ENCODE measurements at places on chromosomes 2 and 18.

DNA sequence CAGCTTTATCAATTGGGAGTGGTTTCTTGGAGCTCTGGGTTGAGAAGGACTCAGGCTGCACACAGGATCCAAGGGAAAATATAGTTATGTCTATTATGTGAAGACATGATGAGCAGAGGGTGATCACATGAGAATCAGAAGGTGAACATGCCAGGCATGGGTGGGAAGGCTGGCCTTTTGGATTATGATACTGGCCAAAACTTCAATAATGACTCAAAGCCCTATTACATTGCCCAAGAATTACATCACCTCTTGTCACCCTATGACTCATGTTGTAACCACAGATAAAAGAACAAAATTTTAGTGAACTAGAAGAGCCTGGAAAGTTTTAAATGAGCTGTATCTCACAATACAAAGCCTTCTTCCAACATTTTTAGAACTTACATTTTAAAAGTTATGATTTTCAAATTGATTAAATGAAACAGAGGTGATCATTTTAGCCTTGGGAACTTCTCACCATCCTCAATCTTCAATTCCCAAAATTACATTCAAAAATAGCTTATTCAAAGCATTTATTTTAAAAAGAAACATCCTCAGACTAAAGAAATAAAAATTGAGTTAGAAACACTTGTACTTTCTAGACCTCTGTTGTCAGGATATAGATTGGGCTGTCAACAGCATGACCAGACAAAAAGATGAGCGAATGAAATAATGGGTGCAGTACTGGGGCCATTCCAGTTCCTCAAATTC is 428.3 kb downstream of the MBD2 start:
- no peak for DNase-seq

GRCh38 chr2:12587228-12587627 is 129.5 kb upstream of the TRIB2 start:
- DNase-seq, result no peak

- DNase-seq, result no peak
Measured at GRCh38 chr18:61765097-61765496, 127.7 kb downstream of the RNF152 start.

DNA sequence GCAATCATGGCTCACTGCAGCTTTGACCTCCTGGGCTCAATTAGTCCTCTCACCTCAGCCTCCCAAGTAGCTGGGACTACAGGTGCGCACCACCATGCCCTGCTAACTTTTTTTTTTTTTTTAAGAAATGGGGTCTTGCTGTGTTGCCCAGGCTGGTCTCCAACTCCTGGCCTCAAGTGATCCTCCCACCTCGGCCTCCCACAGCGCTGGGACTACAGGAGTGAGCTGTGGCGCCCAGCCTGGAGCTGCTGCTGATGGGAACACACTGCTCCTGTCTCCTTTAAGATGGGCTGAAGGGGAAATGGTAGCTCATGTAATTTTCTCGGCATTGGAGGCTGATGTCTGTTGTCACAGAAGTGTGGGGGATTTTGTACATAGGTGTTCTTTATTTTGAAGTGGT is 34.9 kb upstream of the ADNP2 start:
- DNase-seq, result no peak

- no peak for DNase-seq
Measured at GRCh38 chr2:25537526-25537925, 135.9 kb downstream of the DTNB start.

- DNase-seq, result no peak
Measured at GRCh38 chr2:211117026-211117425, 560.6 kb downstream of the CPS1 start.

DNA sequence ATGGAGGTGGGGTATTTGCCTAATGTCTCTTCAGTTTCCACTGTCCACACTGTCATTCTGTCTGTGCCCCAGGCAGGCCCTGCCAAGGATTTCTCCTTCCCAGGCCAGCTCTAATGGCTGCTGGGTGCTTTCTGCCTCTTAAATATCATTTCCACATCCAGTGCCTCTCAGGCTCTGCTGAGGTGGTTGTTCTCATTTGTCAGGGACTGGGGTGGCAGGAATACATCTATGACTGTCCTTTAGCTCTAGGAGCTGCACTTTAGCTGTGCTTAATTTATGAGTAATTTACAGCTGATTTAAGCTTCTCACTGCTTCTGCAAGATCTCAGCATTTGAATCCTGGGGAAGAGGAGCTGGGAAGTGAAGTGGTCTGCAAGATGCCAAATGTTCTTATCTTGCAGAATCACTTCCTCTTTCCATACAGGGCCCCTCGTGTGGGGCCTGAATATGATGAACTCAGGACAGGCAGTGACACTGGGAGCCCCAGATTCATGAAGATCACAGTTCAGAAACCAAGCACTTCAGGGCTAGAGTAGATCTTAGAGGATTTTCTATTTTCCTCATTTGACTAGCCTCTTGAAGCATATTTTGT is 150.2 kb downstream of the FSHR start:
- no peak for DNase-seq

DNA sequence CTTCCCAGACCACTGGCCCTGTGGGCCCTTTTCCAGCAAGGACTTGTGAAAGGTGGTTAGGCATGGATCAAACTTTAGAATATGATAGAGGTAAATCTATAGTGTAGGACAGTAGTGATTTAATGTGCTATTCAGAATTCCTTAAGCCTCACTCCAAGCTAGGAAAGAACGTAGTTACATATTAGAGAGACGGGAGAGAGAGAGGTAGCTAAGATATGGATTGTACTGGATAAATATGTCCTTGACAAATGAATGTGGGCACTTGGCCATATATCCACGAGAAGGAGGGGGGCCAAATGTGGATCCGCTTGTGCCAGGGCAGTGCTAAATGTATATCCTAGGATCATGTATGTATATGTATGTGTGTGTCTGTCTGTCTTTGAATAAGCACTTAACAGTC is 6.5 kb downstream of the KCNJ3 start:
- no peak for DNase-seq

DNA sequence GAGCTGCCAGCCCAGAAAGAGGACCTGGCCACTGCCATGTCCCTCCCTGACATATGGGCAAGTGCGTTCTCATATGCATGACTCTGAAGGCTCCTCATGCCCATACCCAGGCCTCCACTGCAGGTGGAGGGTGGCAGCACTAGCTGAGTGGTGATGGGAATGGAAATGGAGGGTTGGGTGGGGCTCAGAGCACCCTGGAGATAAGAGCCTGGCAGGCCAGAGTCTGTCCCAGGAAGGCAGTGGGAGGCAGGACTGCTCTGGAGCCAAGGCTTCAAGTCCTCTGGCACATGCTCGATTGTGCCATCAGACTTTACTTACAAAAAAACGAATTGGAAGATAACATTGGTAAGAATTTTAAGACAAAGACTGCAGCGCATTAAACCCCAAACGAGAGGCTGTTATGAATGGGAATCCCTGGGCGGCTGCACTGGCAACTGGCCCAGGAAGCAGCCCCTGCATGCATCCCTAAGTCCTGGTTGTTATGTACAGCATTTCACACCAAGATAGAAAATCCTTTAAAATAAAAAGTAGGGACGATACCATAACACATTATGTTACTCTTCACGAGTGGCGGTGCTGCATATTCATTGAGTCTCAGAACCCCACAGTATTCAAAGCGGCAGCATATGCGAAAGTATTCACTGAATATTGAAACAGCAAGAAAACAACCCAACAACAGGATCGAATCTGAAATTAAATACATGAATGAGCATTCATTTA is 81.7 kb upstream of the FAM98A start:
- DNase-seq, result no peak

DNA sequence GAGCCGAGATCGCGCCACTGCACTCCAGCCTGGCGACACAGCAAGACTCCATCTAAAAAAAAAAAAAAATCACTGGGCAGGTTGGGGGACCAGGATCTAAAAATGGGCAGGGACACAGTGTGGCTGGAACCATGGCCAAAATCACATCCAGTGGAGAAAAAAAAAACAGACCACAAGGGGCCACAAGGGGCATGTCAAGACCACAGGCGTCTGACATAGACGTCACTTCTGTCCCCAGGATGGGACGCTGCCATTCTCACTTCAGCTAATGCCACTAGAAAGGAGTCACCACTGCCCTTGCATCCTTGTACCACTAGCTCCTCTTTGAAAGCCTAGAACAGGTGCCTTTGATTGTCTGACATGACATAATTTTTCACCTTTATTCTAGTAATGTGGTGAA is 2.5 kb upstream of the POMC start:
- no peak for DNase-seq

GRCh38 chr2:9403924-9404323 is 19.4 kb downstream of the ITGB1BP1 start:
- no peak for DNase-seq

DNA sequence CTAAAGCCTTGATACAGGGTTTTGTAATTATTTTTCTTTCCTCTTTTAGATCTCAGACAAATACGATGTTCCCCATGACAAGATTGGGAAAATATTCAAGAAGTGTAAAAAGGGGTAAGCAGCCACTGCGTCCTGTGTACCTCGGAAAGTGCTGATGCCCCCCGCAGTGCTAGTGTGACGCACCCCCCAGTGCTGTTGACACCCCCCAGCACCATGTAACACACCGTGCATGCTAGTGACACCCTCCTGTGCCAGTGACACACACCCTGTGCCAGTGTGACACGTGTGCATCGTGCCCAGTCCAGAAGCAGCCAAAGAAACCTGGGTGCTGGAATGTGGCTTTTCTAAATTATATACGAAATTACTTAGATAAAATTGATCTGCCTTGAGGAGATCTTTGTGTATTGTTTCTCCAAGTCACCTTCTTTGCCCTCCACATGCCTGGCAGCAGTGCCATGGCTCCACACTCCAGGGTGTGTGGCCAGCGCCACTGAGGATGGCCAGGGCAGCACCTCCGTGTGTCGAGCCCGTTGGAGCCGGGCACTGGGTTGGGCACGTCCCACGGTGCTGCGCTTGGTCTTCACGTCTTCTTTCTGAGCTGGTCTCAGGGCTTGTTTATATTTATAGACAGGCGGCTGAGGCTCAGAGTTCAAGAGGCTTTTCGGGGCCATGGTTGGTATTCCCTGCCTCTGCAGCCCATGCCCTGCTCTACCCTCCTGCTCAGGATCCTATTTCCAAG is 44.3 kb upstream of the KLF11 start:
- DNase-seq, result no peak

- DNase-seq, result no peak
Measured at GRCh38 chr2:161486111-161486510, 70.0 kb downstream of the TBR1 start.

GRCh38 chr2:4895371-4895770 is 796.8 kb upstream of the SOX11 start:
- DNase-seq, result no peak

DNA sequence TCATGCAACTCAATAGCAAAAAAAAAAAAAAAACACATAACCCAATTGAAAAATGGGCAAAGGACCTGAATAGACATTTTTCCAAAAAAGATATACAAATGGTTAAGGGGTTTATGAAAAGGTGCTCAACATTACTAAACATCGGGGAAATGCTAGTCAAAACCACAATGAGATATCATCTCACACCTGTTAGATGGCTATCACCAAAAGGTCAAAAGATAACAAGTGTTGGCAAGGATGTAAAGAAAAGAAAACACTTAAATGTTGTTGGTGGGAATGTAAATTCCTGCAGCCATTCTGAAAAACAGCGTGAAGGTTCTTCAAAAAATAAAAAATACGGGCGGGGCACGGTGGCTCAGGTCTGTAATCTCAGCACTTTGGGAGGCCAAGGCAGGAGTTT is 112.4 kb upstream of the CAB39 start:
- no peak for DNase-seq

GRCh38 chr2:150081775-150082481 is 405.5 kb downstream of the RND3 start:
- no peak for DNase-seq

DNA sequence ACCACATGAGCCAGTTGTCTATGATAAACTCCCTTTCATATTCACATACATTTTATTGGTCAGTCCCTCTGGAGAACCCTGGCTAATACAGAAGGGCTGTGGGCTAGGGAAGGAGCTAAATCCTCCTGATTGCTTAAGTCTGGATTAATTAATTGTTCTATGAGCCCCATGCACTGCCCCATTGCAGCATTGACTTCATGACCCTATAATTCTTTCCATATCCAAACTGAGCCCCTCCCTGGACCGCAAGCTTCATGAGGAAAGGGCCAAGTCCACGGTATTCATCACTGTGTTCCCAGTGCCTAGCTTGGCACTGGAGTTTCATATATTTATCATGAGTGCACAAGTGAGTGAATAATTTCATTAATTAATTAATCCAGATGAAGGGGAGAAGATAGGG is 124.0 kb downstream of the MBD2 start:
- no peak for DNase-seq

DNA sequence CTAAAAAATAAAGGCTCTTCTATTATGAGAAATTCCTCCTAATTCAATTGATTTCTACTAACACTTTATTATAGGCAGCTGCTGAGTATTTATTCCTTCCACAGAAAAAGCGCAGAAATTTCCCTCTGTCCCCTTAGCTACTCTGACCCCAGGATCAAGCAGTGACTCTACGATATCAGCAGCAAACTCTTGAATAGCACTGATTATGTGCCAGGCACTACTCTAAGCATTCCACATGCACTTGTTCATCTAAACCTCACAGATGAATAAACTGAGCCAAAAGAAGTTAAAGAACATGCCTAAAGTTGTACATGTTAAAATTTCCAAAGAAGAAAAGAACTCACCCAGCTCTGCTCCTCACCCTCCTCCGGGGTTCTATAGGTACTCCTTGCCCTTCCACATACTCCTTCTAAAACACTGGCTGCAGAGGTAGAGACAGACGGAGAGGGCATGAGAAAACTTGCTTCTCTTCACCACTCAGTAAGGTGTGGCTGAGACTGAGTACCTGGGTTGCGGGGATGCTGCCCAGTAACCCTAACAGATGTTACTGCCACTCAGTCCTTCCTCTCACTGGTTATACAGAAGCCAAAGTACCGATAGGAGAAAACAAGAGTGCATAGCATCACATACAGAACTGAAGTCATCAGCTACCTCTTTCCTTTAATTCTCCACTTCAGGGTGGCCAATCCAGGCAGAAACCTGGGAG is 9.9 kb downstream of the C1D start:
- no peak for DNase-seq

GRCh38 chr2:74528600-74529356 is 728 bp downstream of the AUP1 start:
- DNase-seq, result no peak
